ENCODE measurements at places on chromosomes 13 and 19. TPM values are rescaled to one million over a fixed set of nuclear protein-coding genes. Genes with fewer than 3 reads are reported as not detected.

DNA sequence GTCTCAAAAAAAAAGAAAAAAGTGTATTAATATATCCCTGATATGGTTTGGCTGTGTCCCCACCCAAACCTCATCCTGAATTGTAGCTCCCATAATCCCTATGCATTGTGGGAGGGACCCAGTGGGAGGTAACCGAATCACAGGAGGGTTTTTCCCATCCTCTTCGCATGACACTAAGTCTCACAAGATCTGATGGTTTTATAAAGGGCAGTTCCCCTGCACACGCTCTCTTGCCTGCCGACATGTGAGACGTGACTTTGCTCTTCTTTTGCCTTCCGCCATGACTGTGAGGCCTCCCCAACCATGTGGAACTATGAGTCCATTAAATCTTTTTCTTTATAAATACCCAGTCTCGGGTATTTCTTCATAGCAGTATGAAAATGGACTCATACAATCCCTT is 17.7 kb downstream of the STK24 start:
- no peak overlapping the region for H3K4me3 ChIP-seq
- H3K27ac ChIP-seq = peak overlapping the region; percentile 56
- peaks cover 85% of the 10 kb centered on the region for H3K4me1 ChIP-seq
- no peaks in the 10 kb centered on the region for H3K27me3 ChIP-seq
- H3K36me3 ChIP-seq = no peaks in the 10 kb centered on the region

SIGLEC14 gene
- not detected for total RNA-seq

DNA sequence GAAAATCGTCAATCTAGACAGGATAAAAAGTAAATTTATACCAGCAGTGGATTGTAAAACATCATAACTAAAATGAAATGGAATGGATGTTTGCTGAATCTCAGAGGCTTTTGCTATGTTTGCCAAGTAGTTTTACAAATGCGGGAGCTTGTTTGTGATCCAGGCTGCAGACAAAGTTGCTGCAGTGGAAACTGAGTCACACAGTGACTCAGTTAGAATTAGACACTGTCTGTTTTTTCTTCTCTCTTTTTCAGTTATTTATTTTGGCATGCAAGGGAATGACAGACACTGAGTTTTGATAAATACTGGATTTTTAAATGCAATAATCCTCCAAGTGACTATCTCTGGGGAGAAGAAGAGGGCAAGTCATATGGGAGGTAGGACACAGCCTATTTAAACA is 4.6 kb upstream of the PNMA8A start:
- no peaks in the 10 kb centered on the region for H3K36me3 ChIP-seq
- no peak overlapping the region for H3K4me3 ChIP-seq
- no peak overlapping the region for H3K27ac ChIP-seq
- peaks cover 62% of the 10 kb centered on the region for H3K27me3 ChIP-seq

GRCh38 chr19:48970923-48971395 is 5.8 kb downstream of the FTL start:
- peaks cover 22% of the 10 kb centered on the region for H3K4me1 ChIP-seq
- peaks cover 25% of the 10 kb centered on the region for H3K36me3 ChIP-seq
- H3K27me3 ChIP-seq = no peaks in the 10 kb centered on the region
- H3K27ac ChIP-seq = no peak overlapping the region

SLITRK6 gene
- total RNA-seq = not detected

DNA sequence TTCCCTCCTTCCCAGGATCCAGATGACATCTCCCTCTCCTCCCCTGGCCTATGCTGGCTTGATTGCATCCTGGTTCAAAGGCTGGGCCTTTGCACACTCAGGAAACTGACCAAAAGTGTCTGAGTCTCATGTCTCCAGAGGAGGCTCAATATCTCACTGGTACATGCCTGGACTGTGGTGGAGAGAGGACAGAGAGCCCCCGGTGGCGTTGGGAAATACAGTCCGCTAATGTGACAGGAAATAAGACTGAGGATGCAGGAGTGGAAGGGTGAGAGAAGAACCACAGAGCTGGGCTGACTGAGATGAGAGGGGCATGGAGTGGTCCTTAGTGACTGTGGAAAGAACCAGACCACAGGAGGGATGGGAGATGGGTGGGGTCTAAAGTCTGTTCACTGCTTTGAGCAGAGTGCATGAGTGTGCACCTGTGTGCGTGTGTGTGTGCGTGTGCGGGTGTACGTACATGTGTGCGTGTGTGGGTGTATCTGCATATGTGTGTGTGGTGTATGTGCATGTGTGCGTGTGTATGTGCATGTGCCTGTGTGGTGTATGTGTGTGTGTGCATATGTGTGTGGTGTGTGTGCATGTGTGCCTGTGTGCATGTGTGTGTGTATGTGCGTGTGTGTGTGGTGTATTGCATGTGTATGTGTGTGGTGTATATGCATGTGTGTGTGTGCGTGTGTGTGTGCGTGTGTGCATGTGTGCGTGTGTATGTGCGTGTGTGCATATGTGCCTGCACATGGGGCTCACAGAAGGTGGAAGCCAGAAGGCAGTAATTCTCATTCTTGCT is 1.9 kb downstream of the SIGLEC5 start:
- no peaks in the 10 kb centered on the region for H3K36me3 ChIP-seq
- H3K4me3 ChIP-seq = no peak overlapping the region
- no peak for DNase-seq
- no peaks in the 10 kb centered on the region for H3K27me3 ChIP-seq

GJA3 gene
- total RNA-seq = not detected
